GM20000 (cell line): ENCODE measurements at places on chromosomes 11 and 22.
A peak's percentile ranks its signal among the peaks of the same experiment; 100 is the strongest.

GRCh38 chr11:66489636-66490035, 9.4 kb downstream of the DPP3 start:
- DNase-seq = no peak

DNA sequence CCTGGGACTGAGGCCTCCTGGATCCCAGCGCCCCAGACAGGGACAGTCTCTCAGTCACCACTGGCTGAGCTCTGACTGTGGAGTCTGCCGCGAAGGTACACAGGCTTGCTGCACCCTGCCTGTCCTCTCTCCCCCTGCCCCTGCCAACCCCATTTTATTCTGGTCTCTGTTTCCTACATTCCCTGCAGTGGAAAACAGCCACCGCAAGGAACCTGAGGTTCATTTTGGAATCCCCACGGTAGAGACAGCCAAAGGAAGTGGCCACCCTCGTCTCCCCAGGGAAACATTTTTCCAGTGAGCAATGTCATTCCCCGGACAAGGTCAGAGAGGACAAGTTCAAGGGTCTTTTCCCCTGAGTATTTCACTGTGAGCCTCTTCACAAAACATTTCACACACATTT, 56.6 kb downstream of the FBXO7 start:
- DNase-seq = no peak

- DNase-seq = no peak
Measured at GRCh38 chr11:26073646-26074045, 258.3 kb upstream of the ANO3 start.

GRCh38 chr11:75563978-75564552, 2.0 kb downstream of the SERPINH1 start:
- DNase-seq = no peak

- no peak for DNase-seq
Measured at GRCh38 chr11:100584201-100584985, 102.7 kb upstream of the ARHGAP42 start.

GRCh38 chr22:30880181-30880601, 88.4 kb downstream of the MORC2 start:
- no peak for DNase-seq

DNA sequence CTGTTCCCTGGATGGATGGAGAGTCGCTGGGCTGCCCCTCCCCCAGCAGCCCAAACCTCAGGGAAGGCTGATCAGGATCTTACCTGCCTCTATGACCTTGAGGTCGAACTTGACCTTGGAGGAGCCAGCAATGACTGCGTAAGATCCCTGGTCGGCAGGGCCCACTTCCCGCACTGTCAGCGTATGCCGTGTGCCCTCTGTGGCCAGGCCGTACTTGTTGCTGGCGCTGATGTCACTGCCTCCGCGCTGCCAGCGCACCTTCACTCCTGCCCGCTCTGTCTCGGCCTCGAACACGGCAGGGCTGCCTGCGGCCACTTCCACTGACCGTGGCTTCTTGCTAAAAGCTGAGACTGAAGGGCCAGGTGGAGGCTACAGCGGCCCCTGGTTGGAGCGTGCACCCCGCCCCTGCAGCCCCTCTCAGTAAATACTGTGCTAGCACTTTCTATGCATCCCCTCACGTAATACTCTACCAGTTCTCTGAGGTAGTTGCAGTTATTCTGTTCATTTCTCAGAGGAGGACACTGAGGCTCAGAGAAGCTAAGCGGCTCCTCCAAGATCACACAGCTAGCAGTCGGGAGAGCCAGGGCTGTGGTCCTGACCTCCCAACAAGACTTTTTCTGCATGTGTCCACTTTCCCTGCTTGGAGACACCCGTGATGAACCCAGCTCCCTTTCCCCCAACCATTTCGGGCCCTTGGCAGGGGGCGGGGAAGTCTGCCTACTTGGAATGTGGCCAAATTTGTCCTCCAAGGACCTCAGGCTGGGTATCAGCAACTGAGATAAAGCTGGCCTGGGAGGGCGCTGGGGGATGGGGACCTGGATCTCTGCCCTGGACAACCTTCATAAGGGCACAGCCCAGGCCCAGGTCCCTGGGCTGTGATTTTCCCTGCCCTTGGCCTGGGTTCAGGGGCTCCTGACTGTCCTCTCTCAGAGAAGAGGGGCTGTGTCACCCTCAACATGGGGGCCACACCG, 1.1 kb downstream of the MYBPC3 start:
- DNase-seq = no peak

- DNase-seq = no peak
Measured at GRCh38 chr22:29723766-29724165, 4.0 kb downstream of the CABP7 start.

DNA sequence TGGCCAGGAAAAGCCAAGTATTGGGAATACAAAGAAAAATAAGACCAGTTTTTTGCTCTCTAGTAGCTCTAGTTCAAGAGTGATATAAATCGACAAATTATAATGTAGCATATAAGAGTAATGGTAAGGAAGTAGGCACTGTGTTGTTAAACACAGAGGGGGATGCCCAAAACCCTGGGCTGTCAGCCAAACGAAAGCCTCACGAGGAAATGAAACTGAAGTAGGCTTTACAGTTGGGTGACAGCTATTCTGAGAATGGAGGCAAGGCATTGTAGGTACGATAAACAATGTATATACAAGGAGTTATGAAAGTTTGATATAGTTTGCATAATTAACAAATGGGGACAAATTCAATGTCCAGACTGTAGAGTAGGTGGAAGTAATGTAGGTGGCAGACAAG, 176.4 kb downstream of the FAM181B start:
- peak; percentile 16 for DNase-seq

GRCh38 chr11:30107899-30108298, 91.1 kb upstream of the KCNA4 start:
- no peak for DNase-seq

DNA sequence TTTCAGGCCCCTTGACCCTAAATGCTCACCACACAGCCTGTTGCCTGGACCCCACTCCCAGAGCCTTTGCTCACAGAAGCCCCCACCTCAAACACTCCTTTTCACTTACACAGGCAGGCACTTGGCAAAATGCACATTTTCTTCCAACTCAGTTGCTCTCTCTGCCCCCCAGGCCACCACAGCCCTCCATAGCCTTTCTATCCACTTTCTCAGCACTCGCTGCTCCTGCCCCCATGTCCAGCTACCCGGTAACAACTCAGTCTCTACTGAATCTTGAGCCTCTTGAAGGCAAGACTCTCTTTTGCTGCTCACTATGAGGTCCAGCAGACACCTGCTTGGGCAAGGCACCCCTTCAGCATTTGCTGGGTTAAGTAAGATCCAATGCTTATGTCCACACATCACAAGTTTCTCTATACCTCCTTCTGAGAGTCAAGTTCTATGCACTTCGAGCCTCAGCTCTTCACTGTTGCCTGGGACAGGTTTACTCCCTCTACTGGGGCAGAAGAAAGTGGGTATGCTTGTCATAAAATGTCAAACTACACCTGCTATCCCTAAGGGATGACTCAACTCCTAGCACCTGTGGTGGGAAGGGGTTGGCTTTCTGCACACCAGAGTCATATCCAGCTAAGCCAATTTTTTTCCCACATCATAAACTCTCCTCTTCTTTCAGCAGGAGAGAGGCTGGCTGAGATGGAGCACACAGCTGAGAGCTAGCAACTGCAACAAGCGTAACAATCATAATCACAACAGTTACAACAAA, 36.9 kb downstream of the MORC2 start:
- DNase-seq = no peak

DNA sequence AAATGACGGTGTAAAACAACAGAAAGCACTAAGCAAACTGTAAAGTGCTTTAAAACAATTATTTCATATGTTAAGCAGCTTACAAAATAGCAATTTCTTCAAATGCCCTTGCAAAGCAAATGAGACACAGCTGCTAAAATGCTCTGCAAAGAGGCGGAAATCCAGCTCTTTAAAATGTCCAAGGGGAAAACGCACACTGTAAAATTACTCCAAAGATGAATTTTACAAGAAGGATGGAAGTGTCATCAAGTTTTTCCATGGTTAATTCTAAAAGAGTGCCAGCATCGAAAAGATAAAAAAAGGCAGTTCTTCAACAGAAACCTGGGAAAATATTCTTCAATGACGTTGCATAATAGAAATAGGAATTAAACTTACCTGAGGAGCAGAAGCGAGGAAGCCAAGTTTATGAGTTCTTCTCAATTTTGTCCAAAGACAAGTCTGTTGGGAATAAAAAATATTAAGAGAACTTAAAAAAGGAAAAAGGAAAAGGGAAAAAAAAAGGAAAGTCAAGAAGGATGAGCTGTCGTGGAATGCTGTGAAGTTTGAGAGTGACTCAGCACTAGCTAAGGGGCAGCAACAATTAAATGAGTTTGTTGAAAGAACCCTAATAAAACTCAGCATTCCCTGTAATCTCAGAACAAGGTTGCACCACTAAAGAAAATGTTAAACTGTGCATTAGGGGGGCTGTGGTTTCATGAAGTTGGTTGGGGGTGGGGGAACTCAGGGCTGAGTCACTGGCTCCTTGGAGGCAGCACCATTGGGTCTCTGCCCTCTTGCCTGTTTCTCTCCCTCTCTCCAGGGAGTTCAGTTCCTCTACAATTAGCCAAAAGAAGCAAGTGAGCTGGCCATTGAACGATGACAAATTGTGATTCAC, 64.2 kb upstream of the BLID start:
- no peak for DNase-seq

GRCh38 chr11:111069066-111069465, 176.5 kb upstream of the POU2AF2 start:
- no peak for DNase-seq

DNA sequence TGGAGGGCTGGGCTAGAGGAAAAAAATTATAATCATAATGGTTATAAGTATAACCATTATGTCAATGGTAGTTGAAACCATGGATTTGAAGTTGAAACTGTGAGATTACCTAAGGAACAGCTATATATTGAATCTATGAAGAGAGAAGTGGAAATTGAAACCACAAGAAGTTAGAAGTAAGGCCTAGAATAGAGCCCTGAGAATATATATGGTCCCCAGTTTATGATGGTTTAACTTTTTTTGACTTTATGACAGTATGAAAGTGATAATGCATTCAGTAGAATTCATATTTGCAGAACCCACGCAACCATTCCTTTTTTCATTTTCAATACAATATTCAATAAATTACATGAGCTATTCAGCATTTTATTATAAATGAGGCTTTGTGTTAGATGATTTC, 15.0 kb downstream of the AASDHPPT start:
- DNase-seq = no peak

GRCh38 chr22:46941968-46942798, 179.7 kb downstream of the TBC1D22A start:
- DNase-seq = no peak

- DNase-seq = no peak
Measured at GRCh38 chr11:59891781-59892181, 13.2 kb downstream of the OOSP3 start.

- DNase-seq = no peak
Measured at GRCh38 chr11:2190657-2191471, 19.2 kb upstream of the TH start.

GRCh38 chr22:25736378-25737011, 5.5 kb upstream of the MYO18B start:
- DNase-seq = no peak
